Stimulated activated CD4-positive, alpha-beta T cell treated with anti-CD3 and anti-CD28 coated beads, Interleukin-2, amount 100 ng/mL, for 4 hours (primary cell): ENCODE measurements at places on chromosomes 1 and 21.

DNA sequence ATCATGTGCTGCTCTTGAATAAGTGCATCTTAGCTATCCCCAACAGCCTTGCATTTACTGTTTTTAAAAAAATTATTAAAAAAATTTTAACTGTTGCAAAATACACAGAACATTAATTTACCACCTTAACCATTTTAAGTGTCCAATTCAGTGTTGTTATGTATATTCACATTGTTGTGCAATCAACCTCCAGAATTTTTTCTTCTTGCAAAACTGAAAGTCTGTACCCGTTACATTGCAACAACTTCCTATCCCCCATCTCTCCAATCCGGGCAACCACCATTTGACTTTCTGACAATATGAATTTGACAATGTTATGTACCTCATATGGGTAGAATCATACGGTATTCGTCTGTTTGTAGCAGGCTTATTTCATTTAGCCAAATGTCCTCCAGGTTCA is 83.1 kb downstream of the FMN2 start:
- no peak for DNase-seq

DNA sequence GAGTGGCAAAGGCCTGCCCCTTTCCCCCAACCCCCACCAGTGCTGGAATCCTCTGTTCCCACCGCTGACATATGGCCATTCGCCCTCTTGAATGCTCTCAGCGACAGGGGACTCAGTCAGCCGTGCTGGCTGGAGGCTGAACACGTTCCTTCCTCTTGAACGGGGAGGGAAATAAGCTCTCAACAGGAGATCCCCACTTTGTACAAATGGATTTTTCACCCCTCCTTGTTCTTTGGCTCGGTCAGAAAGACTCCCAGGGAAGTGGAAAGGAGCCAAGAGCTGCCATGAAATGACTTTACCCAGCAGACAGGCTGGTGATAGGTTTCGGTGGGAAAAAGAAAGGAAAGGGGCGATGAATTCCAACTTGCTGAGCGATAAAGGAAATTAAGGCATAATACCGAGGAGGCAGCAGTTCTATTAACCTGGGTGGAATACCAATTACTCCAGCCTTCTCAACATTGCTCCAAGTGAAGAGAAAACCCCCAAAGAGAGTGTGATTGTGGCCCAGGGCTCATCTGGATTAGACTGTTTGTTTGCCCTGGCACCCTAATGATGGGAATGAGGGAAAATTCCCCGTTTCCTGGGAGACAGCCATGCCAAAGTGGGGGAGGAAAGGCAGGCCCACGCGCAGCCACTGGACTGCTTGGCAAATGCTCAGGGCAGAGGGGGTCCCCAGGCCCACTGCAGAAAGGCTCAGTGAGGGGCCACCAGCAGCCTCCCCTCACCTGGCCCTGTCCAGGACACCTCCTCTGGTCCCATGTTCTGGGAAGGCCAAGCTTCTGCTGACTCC is 23.9 kb downstream of the LRP8 start:
- DNase-seq = no peak

- no peak for DNase-seq
These were observed 37.1 kb upstream of the SERPINC1 start for GRCh38 chr1:173954179-173954578.

- no peak for DNase-seq
These were observed 158.8 kb downstream of the URB2 start for GRCh38 chr1:229784834-229785233.

- no peak for DNase-seq
These were observed 68.5 kb upstream of the RAVER2 start for GRCh38 chr1:64676386-64676785.

GRCh38 chr1:160117709-160118183 is 2.2 kb downstream of the ATP1A2 start:
- DNase-seq = no peak

- no peak for DNase-seq
These were observed 101.6 kb upstream of the BACE2 start for GRCh38 chr21:41066086-41066938.

DNA sequence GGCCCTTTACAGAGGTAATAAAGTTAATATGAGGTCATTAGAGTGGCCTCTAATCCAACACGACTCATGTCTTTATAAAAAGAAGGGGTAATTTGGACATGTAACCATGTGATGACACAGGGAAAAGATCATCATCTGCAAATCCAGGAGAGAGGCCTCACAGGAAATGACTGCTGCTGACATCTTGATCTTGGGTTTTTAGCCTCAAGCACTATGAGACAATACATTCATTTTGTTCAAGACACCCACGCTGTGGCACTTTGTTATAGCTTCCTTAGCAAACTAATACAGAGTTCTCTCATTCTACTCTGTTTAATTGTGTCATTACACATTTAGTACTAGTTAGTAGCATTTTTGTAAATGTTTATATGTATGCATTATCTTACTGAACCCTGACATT is 64.0 kb upstream of the RUNX1 start:
- DNase-seq = no peak
